ENCODE measurements at places on chromosomes 12 and 14.

DNA sequence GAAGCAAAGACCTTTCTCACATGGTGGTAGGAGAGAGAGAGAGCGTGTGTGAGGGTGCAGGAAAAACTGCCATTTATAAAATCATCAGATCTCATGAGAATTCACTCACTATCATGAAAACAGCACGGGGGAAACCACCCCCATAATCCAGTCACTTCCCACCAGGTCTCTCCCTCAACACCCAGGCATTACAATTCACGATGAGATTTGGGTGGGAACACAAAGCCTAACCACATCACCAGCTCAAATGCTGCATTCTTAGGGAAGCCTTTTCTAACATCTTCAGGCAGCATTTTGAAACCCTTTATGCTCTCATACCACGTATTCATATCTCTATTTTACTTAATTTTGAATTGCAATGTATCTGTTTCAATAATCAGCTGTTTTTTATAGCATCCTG lies 165.9 kb downstream of the TMTC3 start:
- no peak for DNase-seq

GRCh38 chr14:68076451-68076850 lies 256.9 kb downstream of the RAD51B start:
- no peak for DNase-seq

DNA sequence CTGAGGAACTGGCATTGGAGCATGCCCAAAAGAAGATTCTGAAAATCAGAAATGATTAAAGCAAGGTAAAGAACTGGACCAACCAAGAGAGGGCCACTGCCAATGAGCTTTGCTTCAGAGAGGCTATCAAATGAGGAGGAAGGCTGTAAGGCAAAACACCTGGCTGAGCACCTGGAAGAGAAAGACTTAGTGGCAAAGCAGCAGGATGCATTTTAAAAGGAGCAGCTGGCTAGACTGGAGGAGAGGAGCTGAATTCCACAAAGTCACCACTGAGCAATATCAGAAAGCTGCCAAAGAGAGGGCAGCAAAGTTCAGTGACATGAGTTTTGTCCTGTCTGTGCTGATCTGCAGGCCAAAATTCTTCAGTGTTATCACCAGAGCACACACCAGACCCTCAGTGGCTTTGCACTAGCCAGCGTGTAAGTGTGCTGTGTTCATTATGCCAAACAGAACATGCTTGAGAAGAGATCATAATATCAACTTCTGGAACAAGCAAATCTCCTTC lies 338.7 kb downstream of the TRHDE start:
- no peak for DNase-seq

DNA sequence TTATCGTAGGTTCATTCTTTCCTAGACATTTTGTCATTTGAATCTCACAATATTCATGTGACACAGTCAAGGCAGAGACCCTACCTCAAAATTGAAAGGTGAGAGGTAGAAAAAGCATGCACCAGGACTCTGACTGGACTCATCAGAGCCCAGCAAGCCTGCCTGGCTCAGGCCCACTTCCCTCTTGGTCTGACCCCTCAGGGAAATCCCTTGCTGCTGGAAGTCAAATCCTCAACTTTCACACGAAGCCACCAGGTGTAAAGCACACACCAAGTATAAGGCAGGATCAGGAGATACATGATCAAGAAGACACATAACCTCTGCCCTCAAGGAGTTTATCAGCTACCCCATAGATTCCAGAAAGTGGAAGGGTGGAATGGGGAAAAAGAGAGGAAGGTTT lies 18.8 kb downstream of the NIN start:
- DNase-seq = no peak

- DNase-seq = no peak
Observed at GRCh38 chr12:97471194-97471593, 8.6 kb downstream of the RMST start.

- no peak for DNase-seq
Observed at GRCh38 chr12:99553461-99553860, 94.1 kb upstream of the GARIN6 start.

DNA sequence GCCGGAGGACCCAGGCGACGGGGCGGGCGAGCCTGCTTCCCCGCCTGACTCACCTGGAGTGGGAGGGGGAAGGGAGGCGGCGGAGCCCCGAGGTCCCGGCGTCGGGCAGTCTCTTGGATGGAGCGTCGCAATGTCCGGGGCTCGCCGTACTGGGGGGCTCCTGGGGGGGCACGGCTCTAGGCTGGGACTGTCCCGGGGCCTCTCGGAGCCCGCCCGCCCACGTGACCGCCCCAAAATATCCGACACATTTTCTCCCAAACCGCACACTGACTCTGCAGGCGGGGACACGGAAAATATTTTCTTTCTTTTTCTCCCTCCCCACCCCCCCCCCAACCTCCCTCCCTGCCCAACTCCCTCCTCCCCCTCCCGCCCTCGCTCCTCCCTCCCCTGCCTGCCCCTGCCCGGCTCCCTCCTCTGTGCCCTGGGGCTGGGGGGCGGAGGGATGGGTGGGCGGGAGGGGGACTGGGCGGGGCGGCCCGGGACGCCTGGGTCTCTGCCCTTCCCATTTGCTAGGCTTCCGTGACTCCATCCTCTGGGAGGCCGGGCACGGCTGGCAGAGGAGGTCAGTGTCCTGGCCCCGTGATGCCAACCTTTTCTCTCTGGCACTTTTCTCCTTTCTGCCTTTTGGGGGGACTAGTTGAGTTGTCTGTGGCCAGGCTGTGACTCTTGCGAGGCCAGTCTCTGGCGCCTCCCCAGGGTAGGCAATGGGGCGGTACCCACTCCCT lies at the start of gene RARG:
TSS of gene RARG (minus strand) at position 289 of the 725 bp plus-strand sequence. CDS start 4,664 bp downstream, outside the sequence.
- DNase-seq = peak; percentile 77

DNA sequence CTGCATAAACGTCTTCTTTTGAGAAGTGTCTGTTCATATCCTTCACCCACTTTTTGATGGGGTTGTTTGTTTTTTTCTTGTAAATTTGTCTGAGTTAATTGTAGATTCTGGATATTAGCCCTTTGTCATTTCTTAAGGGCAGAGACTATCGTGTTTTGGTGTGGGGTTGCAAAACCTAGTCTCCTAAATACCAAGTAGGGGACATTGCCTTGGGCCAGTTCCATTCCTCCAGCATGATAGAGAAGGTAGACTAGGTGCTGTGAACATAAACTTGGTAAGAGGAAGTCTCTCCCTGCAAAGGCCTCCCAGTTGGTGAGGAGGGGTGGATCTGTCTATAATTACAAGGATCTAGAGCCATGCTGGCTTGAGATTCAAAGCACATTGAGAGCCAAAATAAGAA lies 390.7 kb downstream of the VRK1 start:
- DNase-seq = no peak

All from CD4-positive, alpha-beta T cell treated with Interleukin-12 subunit alpha and Interleukin-12 subunit beta, for 1 hour (primary cell).